ENCODE measurements at places on chromosomes 5 and 9. TPM values are rescaled to one million over a fixed set of nuclear protein-coding genes. Genes with fewer than 3 reads are reported as not detected.

Gene HSPA9
- 239 TPM for total RNA-seq

Gene CCDC171
- 0.98 TPM for total RNA-seq

Gene ANKRD18B
- total RNA-seq: 1.4 TPM

Gene MEIKIN
- total RNA-seq: not detected

Gene TNFSF15
- 2.0 TPM for total RNA-seq

Gene ACOT12
- not detected for total RNA-seq

Gene RXFP3
- not detected for total RNA-seq

Gene GPR150
- 0.05 TPM for total RNA-seq

GRCh38 chr9:115983366-115983765 lies 170.2 kb upstream of the PAPPA start:
- no peak for DNase-seq

GRCh38 chr5:57650360-57651069 lies 167.9 kb upstream of the ACTBL2 start:
- DNase-seq: peak; percentile 80

DNA sequence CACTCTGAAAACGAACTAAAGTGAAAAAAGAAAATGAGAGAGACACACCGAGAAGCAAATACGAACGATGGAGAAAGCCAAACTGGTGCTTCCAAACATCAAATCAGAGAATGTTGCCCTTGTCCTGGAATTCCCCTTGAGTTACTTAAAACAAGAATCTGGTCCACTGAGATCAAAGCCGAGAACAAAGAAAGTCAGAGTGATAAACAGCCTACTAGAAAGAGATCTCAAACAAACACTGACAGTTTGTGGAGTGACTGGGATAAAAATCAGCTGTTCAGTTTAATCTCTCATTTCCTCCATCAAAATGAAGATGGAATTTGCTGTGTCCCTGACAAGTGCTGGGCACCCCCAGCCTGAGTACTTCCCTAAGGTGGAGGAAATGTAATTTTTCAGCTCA lies 582.6 kb downstream of the NR2F1-AS1 start:
- DNase-seq: no peak

GRCh38 chr5:32193591-32193990 lies 19.5 kb upstream of the GOLPH3 start:
- DNase-seq: peak; percentile 91

DNA sequence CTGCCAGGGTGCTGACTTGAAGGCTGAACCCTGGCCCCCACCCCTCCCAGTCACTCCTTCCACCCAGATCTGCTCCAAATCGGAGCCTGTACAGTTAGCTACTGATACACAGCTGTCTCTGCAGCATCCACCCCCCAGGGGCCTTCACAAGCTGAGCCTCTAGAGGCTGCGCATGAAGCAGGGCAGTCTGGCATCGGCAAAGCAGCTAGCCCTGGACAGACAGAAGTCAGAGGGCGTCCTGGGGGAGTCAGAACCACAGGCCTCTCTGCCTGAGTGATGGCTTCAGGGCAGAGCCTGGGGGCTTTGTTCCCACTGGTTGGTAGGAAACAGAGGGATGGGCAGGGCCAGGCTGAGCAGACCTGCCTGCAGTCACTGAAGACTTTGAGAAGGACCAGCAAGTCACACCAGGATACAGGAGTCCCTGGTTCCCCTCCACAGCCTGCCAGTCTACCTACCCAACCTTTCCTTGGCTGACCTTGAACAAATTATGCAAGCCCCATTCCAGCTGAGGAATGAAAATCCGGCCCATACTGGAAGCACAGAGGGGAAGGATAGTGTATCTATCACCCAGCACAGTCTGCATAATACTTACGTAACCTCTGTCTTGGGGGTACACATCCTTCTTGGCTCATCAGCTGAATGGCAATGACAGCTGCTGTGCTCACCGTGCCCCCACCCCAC lies 8.8 kb downstream of the VDAC1 start:
- no peak for DNase-seq

GRCh38 chr5:140317859-140318258 lies 15.0 kb upstream of the PFDN1 start:
- DNase-seq: peak; percentile 65

DNA sequence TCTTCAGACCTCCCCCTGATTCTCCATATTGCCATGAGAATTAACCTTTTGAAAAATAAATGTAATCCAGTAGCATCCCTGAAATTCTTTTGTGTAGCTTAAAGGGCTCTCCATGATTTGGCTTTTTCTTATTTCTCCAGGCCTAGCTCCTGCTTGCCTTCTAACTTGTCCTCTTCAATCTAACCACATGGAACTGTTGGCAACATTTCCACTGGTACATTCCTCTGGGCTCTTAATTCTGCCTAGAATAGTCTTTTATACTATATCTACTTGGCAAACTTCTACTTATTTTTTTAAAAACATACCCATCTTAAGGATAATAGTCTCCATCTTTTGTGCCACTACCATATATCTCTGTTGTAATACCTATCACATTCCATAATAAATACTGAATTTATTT lies 54.1 kb downstream of the GNG10 start:
- DNase-seq: no peak

DNA sequence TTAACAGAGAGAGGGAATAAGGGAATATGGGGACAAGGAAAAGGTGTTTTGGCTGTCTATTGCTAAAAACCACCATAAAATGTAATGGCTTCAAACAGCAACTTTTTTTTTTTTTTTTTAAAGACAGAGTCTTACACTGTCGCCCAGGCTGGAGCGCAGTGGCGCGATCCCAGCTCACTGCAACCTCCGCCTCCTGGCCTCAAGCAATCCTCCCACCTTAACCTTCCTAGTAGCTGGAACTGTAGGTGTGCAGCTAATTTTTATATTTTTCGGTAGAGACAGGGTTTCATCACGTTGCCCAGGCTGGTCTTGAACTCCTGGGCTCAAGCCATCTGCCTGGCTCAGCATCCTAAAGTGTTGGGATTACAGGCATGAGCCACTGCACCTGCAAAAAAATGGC lies 4.3 kb upstream of the SPATA24 start:
- DNase-seq: no peak

DNA sequence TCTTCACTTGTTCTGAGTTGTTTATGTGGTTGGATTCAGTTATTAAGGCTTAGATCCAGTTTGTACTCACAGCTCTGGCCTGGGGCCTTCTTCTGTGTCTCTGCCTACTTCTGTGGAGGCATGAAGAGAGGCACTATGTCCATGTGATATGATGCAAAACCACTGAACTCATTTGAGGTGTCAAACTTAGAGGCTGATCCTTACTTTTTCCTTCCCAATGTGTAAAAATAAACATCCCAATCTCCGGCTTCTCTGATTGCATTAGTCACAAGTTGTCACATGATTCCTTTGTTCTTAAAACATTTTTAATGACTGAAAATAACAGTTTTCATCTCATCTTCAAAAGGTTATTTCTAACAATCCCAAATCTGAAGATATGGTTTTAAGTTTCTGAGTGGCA lies 276.0 kb upstream of the RGMB start:
- peak; percentile 56 for DNase-seq

GRCh38 chr5:95530416-95530815 lies 24.4 kb downstream of the SKIC3 start:
- peak; percentile 9 for DNase-seq

- no peak for DNase-seq
Measured at GRCh38 chr9:135329571-135330306, 149.8 kb upstream of the PPP1R26 start.

DNA sequence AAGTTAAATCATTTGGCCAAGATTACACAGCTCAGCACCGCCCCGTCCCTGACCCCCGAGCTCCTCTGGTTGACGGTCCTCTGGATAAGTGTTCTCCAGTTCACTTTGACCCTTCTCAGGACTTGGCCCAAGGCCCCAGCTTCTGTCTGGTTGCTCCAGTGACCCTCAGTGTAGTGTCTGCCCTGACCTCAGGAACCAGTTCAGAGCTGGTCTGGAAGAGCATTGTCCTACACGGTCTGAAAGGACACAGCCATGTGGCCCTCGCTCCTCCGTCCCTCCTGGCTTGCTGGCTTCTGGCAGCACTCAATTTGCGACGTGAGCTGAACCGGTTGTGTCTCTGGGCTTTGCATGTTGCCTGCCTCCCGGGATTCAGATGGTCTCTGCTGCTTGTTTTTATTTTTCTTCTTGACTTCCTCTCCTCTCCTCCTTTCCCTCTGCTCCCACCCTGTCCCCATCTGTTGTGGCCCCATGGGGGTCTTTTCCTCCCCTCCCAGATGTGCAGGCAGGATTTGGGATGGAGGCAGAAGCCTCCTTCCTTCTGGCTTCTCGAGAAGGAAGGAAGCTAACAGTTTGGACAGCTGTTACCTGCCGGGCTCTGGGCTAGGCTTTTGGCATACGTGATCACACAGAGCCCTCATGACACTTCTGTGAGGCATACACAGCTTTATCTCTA lies 72.0 kb downstream of the PPARGC1B start:
- DNase-seq: no peak

GRCh38 chr9:115759426-115759825 lies 394.2 kb upstream of the PAPPA start:
- no peak for DNase-seq

DNA sequence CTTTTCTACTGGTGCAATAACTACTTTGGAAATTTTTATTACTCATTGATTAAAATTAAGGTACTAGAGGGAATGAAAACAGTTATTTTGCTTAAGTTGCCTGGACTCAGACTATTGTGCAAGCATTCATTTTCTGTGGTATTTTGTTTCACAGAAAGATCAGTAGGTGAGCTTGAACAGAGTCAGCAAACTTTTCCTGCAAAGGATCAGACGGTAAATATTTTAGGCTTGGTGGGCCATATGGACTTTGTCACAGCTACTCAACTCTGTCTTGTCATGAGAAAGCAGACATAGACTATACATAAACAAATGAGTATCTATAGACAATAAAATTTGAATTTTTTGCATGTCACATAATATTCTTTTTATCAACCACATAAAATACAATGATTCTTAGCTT lies 1036.4 kb downstream of the NR2F1-AS1 start:
- no peak for DNase-seq

GRCh38 chr5:108884736-108885135 lies 137.0 kb downstream of the FER start:
- DNase-seq: peak; percentile 95

- DNase-seq: no peak
Measured at GRCh38 chr5:14347522-14347921, 204.4 kb downstream of the TRIO start.

DNA sequence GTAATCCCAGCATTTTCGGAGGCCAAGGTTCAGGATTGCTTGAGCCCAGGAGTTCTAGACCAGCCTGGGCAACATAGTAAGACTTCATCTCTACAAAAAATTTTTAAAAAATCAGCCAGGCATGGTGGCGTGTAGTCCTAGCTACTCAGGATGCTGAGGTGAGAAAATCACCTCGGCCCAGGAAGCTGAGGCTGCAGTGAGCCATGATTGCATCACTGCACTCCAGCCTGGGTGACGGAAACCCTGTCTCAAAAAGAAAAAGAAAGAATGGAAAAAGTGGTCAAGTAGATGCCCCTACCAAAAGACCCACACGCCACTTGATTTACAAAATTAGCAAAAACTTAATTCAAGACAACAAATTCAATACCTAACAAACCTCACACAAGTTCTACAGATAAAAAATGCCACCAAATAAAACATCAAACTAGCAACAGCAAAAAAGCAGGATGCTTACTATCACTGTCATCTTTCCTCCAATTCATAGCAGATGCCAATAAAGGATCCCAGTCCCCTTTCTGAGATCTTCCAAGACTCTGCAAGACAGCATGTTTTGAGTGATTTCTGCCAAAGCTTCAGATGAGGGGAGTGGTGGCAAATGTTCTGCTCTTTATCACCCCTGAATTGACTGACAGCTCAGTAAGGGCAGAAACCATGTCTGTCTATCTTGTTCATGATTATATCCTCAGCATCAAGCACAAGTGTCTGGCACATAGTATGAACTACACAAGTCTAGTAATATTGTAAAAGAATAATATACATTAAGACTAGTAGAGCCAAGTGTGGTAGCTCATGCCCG lies 34.2 kb upstream of the TESK1 start:
- no peak for DNase-seq

GRCh38 chr5:102418531-102418930 lies 80.3 kb downstream of the SLCO6A1 start:
- DNase-seq: no peak

DNA sequence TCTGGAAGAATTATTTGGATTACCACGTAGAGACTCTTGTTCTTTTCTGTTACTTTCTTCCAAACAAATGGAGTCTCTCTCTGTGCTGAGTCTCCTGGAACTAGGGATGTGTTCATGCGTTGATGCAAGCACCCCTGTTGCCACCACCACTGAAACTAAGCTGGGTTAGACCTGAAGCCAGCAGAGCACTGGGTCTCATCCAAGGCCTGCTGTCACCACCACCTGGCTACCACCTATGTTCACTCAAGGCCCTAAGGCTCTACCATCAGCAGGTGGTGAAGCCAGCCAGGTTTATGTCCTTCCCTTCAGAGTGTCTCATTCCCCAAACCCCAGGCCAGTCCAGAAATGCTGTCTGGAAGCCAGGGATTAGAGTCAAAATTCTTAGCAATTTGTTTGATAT lies 13.3 kb downstream of the RIC1 start:
- DNase-seq: no peak

DNA sequence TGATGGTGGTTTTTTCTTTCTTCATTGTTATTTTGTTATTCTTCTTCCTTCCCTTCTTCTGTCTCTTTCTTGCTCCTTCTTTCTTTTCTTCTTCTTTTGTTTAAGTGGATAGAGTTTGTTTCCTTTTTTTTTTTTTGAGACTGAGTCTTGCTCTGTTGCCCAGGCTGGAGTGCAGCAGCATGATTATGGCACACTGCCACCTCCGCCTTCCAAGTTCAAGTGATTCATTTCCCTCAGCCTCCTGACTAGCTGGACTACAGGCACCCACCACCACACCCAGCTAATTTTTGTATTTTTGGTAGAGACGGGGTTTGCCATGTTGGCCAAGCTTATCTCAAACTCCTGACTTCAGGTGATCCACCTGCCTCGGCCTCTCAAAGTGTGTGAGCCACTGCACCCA lies 40.3 kb downstream of the JAK2 start:
- DNase-seq: peak; percentile 60

DNA sequence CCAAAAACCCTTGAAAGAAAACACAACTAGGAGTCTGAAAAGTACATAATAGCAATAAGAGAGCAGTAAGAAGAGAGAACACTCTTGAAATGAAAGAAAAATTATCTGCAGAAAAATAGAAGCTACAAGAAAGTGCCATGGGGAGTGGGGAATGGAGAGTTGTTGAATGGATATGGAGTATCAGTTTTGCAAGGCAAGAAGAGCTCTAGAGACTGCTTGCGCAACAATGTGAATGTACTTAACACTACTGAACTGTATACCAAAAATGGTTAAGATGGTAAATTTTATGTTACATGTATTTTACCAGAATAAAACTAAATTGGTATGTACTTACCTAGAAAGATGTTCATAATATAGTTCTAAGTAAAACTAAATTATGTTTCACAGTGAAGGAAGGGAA lies 54.8 kb upstream of the RASGRF2 start:
- no peak for DNase-seq

GRCh38 chr5:116699332-116699731 lies 124.7 kb upstream of the SEMA6A start:
- no peak for DNase-seq
